ENCODE measurements at places on chromosomes 2 and 18. TPM values are rescaled to one million over a fixed set of nuclear protein-coding genes. Genes with fewer than 3 reads are reported as not detected.

The SEPTIN10 gene
- not detected for total RNA-seq

The PARD6G gene
- total RNA-seq = not detected

The SLC9A4 gene
- not detected for total RNA-seq

The ARHGAP15 gene
- 82.8 TPM for total RNA-seq

The ALLC gene
- total RNA-seq = not detected

The OTX1 gene
- total RNA-seq = 6.4 TPM

The DQX1 gene
- 1.4 TPM for total RNA-seq

The KANSL3 gene
- total RNA-seq = 24.7 TPM

The C2orf80 gene
- not detected for total RNA-seq

The CRYGD gene
- total RNA-seq = not detected

The HOXD9 gene
- total RNA-seq = not detected

The ANKRD30B gene
- not detected for total RNA-seq

The MC4R gene
- total RNA-seq = not detected

The EGR4 gene
- total RNA-seq = 0.14 TPM

The CHST9 gene
- not detected for total RNA-seq

The PDE6D gene
- 67.2 TPM for total RNA-seq

The ACTG2 gene
- total RNA-seq = not detected

The FAM124B gene
- not detected for total RNA-seq

The ASB18 gene
- total RNA-seq = not detected

The ANKRD23 gene
- 9.8 TPM for total RNA-seq

The SERPINB7 gene
- total RNA-seq = 2.8 TPM

The TUBA3E gene
- not detected for total RNA-seq

The HOXD1 gene
- total RNA-seq = not detected

The AKAIN1 gene
- total RNA-seq = not detected

The CNTNAP5 gene
- total RNA-seq = 0.25 TPM

The SETBP1 gene
- total RNA-seq = 3.4 TPM

The DNER gene
- total RNA-seq = not detected

The RBKS gene
- total RNA-seq = 1.6 TPM

The TPRKB gene
- total RNA-seq = 78.0 TPM

The SLC5A7 gene
- not detected for total RNA-seq

The CHAC2 gene
- total RNA-seq = 21.3 TPM

The BBS5 gene
- total RNA-seq = 2.0 TPM

The ATP6V1B1 gene
- not detected for total RNA-seq

The SDC1 gene
- total RNA-seq = 25.1 TPM

The HTR2B gene
- total RNA-seq = not detected

The CRACDL gene
- 2.5 TPM for total RNA-seq

The UGT1A8 gene
- 0.18 TPM for total RNA-seq

The MYO5B gene
- not detected for total RNA-seq

The MEX3C gene
- 43.7 TPM for total RNA-seq

The ITGB6 gene
- not detected for total RNA-seq

The FHL2 gene
- total RNA-seq = 0.26 TPM

The CNGA3 gene
- total RNA-seq = 0.07 TPM

The CPLX4 gene
- not detected for total RNA-seq

The FAM110C gene
- not detected for total RNA-seq

The TFPI gene
- not detected for total RNA-seq

The FAM237A gene
- not detected for total RNA-seq

The HOXD10 gene
- total RNA-seq = not detected

The ANKRD62 gene
- not detected for total RNA-seq

The KANSL1L gene
- total RNA-seq = 26.1 TPM

The BIRC6 gene
- total RNA-seq = 121 TPM

The SULT1C3 gene
- total RNA-seq = not detected

The REG1A gene
- not detected for total RNA-seq

The UGT1A10 gene
- 0.11 TPM for total RNA-seq

The LIPG gene
- not detected for total RNA-seq

The MSTN gene
- total RNA-seq = 0.22 TPM

All from Karpas-422 (cell line).